AML-193 (cell line): ENCODE measurements at places on chromosomes 3 and 15.

- DNase-seq, result no peak
These were observed 189.4 kb downstream of the WNT5A start for GRCh38 chr3:55297706-55298105.

DNA sequence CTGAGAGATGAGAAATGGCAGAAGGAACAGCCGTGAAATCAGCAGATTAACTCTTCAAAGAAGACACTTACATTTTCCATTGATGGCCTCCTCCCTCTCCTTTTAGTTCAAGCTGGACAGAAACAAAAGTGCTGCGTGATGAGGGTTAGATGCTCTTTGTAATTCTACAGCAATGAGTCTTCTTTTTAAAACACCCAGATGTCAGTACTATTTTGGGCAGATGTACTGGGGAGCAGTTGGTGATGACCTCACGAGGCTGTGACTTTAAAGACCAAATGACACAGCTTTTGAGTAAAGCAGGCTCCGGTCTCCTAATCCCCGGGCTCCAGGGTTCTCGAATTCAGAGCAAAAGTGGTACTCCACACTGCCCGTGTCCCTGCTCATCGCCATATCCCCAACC lies 198.2 kb downstream of the SLCO3A1 start:
- DNase-seq, result no peak

GRCh38 chr3:5138214-5138981 lies 16.3 kb downstream of the ARL8B start:
- no peak for DNase-seq

GRCh38 chr3:111917300-111917699 lies 58.2 kb downstream of the PHLDB2 start:
- DNase-seq, result no peak

DNA sequence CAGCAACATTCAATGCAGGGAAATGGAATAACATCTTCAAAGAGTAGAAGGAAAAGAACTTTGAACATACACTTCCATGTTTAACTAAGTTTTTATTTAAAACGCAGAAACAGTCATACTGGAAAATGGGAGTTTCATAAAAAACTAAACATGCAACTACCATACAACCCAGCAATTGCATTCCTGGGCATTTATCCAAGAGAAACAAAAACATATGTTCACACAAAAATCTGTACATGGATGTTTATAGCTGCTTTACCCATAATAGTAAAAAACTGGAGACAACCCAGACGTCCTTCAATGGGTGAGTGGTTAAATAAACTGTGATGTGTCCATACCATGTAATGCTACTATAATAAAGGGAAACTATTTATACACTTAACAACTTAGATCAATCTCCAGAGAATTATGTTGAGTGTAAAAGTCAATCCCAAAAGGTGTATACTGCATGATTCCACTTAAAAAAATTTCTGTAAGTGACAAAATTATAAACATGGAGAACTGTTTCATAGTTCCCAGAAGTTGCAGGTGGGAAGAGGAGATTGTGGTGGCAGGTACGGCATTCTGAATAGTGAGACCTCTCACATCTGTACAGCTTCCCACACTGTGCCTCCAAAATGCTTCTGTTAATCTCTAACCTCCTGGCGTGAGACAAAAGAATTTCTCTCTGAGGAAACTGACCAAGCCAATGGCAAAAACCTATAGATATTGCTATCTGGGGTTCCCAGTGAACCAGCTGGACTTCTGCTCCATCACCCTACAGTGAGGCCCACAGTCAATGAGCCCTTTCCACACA lies 23.1 kb downstream of the ISG20 start:
- no peak for DNase-seq

- DNase-seq, result no peak
These were observed 45.6 kb upstream of the FAH start for GRCh38 chr15:80107204-80107603.

DNA sequence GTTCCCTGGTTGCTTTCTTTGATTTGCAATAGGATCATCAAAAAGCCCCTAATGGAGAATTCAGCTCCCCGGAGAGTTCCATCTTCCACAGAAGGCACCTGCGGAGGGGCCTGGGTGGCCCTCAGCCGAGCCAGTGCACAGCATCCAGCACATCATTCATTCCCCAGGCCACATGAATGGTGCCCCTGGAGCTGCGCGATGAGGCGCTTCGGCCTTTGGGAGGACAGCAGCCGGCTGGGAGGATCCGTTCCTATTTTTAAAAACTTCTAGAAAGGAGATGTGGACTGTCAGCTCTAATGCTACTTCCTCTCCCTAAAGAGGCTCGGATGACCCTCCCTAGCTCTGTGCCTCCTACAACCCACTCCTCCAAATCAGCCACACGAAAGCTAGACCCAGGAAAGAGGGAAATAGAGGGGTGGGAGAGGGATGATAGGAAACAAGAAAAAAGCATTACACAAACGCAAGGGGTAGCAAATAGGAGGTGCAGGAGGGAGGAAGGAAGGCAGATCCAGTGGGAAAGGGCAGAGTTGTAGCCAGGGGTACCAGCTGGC lies 20.3 kb downstream of the EHD4 start:
- no peak for DNase-seq

- DNase-seq, result no peak
These were observed 349.4 kb downstream of the CLSTN2 start for GRCh38 chr3:140284372-140284771.

GRCh38 chr3:146072824-146073223 lies 88.2 kb downstream of the PLOD2 start:
- DNase-seq, result no peak

DNA sequence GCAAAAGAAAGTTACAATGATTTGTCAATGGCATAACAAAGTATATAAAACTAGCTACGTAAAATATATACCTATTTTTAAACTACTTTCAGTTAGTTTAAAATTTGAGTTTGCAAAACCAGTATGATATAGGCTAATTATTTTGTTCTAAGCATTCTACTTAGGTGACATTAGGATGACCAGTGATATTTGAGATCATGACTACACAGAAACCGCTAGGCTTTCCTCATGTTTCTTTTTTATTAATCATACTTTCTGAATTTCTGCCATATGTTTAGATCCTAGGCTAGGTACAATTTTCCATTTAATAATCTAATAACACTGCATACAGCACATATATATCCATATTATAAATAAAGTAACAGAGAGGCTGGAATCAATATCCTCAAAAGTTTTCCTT lies 52.4 kb upstream of the XRN1 start:
- DNase-seq, result no peak

DNA sequence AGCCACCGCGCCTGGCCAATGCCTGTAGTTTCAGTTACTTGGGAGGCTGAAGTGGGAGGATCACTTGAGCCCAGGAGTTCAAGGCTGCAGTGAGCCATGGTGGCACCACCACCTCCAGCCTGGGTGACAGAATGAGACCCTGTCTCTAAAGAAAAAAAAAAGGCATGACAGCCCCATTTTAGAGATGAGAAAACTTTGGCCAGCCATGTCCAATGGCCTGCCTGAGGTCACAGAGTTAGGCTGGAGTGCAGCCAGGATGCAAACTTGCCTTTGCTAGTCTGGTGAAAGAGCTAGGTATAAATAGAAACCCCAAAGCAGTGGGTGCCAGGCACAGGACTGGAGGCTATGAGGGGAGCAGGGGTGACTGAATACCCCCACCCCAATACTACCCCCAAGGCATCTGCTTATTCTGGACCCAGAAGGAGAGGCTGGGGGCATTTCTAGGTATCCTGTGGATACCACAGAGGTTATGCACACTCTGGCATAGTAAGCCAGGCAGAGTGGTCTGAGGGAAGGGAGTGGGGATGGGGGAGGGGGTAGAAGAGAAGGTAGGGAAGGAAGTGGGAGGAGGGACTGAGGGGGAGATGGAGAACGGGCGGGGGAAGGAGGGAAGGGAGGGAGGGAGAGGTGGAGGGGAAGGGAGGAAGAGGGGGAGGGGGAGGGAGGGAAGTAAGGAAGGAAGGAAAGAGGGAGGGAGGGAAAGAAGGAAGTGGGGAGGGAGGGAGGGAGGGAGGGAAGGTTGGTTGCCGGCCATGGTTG lies 16.2 kb upstream of the C15orf39 start:
- no peak for DNase-seq

- no peak for DNase-seq
These were observed 15.7 kb downstream of the CAPN7 start for GRCh38 chr3:15221574-15222217.

DNA sequence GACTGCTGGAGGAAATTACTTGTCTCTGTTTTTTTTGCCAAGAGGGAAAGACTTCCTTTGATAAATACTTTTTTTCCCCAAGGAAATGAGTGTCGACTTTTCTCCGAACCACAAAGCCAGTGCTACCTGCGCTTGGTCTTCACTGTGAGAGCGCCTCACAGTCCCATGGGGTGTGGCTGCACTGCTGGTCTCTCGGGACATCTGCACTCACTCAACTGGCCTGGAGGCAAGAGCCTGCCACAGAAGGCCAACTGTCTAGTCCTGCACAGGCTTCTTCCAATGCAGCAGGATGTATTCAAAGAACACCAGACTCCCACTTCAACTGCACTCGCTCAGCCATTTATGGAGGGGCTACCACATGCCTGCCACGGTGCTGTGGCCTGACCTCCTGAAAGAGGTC lies 40.6 kb upstream of the CGNL1 start:
- no peak for DNase-seq

DNA sequence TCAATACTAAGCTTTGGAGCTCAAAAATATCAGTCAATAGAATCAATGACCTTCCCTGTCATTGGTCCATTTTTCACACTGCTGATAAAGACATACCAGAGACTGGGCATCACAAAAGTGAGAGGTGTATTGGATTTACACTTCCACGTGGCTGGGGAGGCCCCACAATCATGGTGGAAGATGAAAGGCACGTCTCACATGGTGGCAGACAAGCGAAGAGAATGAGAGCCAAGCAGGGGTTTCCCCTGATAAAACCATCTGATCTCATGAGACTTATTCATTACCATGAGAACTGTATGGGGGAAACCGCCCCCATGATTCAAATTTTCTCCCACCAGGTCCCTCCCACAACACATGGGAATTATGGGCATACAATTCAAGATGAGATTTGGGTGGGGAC lies 81.9 kb downstream of the ANXA2 start:
- DNase-seq, result no peak

DNA sequence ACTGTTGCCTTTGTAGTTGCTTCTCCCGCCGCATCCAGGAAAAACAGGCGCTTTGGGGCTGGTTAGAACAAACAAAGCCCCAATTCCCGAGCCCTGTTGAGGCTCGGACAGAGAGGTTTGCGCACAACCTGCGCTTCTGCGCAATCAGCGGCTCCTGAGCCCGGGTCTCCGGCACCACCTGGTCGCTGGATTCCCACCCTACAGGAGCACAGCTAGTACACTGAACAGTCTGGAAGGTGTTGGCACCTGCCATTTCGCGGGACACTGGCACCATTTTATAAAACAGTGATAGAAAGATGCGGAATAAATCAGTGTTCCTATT lies 13.8 kb downstream of the ZIC4 start:
- DNase-seq, result no peak
